Endothelial cell (in vitro differentiated cells): ENCODE measurements at places on chromosomes 4 and X. TPM values are rescaled to one million over a fixed set of nuclear protein-coding genes. Genes with fewer than 3 reads are reported as not detected.

DNA sequence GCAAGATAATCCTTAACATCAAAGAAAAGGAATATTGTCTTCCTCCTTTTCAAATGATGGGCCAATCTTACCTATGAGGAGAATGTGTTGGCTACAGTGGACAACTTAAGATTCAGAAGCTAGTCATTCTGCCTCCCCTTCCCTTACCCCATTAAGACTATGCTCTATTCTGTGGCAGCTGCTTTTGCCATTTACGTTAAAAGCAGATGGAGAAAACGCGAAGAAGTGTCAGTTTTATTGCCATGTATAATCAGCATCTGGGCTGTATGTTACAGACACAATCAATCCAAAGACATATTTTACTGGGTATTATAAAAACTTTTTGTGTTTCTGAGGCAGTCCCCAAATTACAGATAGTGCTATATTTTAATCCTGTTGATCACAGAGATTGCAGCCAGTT, 196.1 kb upstream of the PACRGL start:
- H3K36me3 ChIP-seq = no peaks in the 10 kb centered on the region
- no peak overlapping the region for H3K27ac ChIP-seq

DNA sequence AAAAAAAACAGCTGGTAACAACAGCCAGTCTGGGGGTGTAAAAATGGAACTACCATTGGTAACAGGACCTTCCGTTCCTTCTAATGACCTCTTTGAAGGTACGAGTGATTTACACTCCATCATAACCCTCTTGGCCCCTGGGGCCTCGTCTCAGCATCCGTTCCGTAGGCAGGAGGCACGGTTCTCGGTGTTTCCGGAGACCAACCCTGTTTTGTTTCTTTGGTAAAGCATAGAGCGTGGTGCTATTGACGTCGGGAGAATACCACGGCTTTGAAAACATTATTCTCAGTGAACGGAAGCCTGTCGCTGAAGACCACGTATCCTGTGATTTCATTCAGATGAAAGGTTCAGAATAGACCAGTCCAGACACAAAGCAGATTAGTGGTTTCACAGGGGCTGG, 198.9 kb downstream of the ASMT start:
- H3K27me3 ChIP-seq = no peaks in the 10 kb centered on the region
- peaks cover 6% of the 10 kb centered on the region for H3K36me3 ChIP-seq

Gene RWDD4
- 13.1 TPM for total RNA-seq

Gene RAI2
- 7.0 TPM for total RNA-seq

Gene PPEF2
- not detected for total RNA-seq

Gene ABCD1
- total RNA-seq = 19.5 TPM

DNA sequence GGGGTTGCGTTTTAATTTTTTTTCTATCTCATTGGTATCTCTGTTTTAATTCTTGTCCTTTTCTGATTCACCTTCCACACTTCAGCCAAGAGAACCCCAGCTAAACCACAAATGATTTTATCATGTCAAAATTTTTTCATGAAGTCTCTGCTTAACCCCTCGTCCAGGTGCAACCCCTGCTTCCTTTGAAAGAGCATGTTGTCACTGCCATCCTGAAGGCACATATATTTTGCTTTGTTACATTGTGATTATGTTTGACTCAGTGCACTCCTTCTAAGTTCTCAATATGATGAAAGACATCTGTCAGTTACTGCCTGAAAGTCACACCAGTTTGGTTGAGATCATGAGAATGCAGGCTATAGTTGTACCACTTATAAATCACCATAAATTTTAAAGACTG, 99.9 kb upstream of the FMR1 start:
- no peaks in the 10 kb centered on the region for H3K27me3 ChIP-seq
- DNase-seq = no peak
- no peak overlapping the region for H3K27ac ChIP-seq
- no peaks in the 10 kb centered on the region for H3K36me3 ChIP-seq
- no peaks in the 10 kb centered on the region for H3K4me1 ChIP-seq

DNA sequence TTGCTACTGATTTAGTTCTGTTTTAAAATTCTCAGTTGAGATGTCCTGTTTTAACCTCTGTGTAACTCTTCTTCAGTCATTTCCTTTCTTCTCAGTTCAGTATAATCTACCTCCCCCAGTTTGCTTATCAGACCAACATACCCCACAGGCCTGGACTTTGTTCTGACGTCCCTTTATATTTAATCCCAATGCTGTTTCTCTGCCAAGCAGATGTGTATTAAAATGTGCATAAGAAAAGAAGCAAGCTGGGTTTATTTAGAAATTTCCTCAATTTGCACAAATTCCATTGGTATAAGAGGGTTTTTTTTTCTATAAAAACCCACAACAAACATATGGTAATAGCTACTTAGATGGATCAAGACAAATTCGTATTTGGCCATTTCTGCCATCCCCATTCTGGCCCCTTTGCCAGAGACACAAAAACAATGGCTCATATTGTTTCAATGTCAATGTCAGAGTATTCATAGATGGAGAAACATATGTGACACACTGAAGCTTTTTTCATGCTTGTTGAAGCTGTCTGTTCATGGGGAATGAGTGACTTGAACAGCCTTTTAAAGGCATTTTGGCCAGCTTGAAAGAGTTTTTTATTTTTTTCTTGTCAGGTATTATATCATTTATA, 24.5 kb downstream of the HCCS start:
- H3K27ac ChIP-seq = no peak overlapping the region
- no peaks in the 10 kb centered on the region for H3K27me3 ChIP-seq
- no peak overlapping the region for H3K4me3 ChIP-seq
- H3K4me1 ChIP-seq = peaks cover 2% of the 10 kb centered on the region
- no peaks in the 10 kb centered on the region for H3K36me3 ChIP-seq
- DNase-seq = no peak

Gene TMEM154
- 6.7 TPM for total RNA-seq

DNA sequence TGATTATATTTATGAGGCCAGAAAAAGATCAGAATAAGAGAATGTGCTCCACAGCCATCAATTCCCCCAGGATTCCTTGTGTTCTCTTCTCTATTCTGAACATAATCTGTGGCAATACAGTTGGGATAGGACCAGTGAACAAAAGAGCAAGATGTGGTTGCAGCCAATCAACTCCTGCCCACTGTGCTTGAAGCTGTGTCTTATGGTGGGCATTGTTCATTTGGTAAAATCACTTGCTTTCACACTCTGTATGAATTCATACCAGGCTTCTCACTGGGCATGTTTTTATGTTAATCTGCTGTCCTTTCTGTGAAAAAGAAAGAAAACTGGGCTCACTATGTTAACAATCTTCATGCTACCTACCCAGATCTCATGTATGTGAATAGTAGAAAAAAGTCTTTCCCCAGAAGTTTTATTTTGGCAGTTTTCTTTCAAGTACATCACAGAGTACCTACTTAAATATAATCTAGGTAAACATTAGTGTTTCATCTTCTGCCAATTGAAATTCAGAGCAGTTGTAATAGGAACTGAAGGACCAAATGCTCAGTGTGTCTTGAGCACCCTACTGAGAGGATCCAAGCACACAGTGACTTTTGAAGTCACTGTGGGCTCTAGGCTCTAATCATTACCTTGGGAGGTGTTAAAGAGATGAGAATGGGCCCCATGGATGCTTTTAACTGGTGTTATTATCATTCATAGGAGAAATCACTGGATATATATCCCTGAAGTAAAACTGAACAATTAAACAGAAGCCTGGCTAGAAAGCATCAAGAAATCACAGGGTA, 429.2 kb upstream of the TRAM1L1 start:
- no peak overlapping the region for H3K4me3 ChIP-seq
- no peaks in the 10 kb centered on the region for H3K27me3 ChIP-seq
- no peak overlapping the region for H3K27ac ChIP-seq
- no peaks in the 10 kb centered on the region for H3K36me3 ChIP-seq
- H3K4me1 ChIP-seq = no peaks in the 10 kb centered on the region

Gene APLN
- 3.5 TPM for total RNA-seq

DNA sequence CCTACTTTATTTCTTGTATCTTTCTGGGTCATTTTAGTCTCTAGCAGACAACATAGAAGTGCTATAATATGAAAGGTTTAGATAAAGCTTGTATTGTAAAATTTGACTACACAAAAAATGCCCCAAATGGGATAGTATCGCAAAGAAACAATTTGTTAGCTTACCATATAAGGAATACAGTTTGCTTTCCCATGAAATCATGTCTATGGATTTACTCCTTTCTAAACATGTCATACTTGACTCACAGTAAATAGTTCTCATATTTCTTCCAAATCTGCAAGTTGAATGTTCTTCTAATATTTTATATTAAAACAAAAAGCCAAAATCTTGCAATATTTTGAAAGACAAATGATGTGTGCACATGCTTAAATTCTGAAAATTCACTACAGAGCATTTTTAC, 103.9 kb downstream of the PPA2 start:
- H3K27ac ChIP-seq = no peak overlapping the region
- H3K4me1 ChIP-seq = no peaks in the 10 kb centered on the region
- DNase-seq = no peak
- H3K4me3 ChIP-seq = no peak overlapping the region
- peaks cover 30% of the 10 kb centered on the region for H3K36me3 ChIP-seq

GRCh38 chr4:94650134-94650495, 107.6 kb upstream of the BMPR1B start:
- no peaks in the 10 kb centered on the region for H3K27me3 ChIP-seq
- peaks cover 10% of the 10 kb centered on the region for H3K4me1 ChIP-seq
- H3K4me3 ChIP-seq = no peak overlapping the region
- peaks cover 15% of the 10 kb centered on the region for H3K36me3 ChIP-seq

DNA sequence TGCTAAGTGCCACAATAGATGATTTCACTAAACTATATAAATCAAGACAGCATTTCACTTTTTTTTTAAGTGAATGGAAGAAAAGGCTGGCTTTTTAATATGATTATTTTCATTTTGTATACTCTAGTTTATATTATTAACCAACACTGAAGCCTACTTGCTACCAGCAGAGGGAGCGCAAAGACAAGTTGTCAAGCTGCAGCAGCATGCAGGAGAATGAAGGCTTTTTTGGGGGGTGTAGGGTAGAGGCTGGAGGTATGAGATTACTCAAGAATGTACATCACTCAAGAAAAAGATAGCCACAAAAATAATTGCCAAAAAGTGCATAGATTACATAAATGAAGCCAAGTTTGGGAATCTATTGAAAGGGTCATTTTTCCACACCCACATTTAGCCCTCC, 519.5 kb downstream of the FGF13 start:
- H3K27ac ChIP-seq = no peak overlapping the region
- no peaks in the 10 kb centered on the region for H3K27me3 ChIP-seq
- no peaks in the 10 kb centered on the region for H3K36me3 ChIP-seq

- DNase-seq = no peak
- no peaks in the 10 kb centered on the region for H3K4me1 ChIP-seq
- H3K27me3 ChIP-seq = no peaks in the 10 kb centered on the region
- no peak overlapping the region for H3K27ac ChIP-seq
- no peaks in the 10 kb centered on the region for H3K36me3 ChIP-seq
Observed at GRCh38 chr4:116233971-116234370, 851.4 kb downstream of the TRAM1L1 start.

DNA sequence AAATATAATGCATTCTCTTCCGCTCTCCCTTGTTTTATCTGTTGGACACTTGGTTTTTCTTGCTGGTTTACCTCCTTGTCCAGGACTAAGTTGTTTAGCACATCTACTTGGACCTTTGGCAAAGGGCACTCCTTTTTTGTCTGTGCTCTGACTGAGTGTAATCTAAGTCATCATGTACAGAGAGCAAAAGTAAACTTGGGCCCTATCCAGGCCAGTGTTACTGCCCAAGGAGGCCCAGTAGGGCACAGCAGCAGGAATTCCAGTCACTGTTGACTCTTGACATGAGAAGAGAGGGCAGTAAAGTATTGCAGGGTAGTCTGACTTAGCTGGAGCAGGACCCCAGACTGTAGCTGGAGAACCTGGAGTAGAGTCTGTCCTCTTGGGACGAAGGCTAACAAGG, 445.5 kb downstream of the ZIC3 start:
- no peak for DNase-seq
- H3K27me3 ChIP-seq = no peaks in the 10 kb centered on the region
- H3K27ac ChIP-seq = no peak overlapping the region
- H3K36me3 ChIP-seq = no peaks in the 10 kb centered on the region
- H3K4me1 ChIP-seq = no peaks in the 10 kb centered on the region

Gene MAOB
- 0.10 TPM for total RNA-seq

DNA sequence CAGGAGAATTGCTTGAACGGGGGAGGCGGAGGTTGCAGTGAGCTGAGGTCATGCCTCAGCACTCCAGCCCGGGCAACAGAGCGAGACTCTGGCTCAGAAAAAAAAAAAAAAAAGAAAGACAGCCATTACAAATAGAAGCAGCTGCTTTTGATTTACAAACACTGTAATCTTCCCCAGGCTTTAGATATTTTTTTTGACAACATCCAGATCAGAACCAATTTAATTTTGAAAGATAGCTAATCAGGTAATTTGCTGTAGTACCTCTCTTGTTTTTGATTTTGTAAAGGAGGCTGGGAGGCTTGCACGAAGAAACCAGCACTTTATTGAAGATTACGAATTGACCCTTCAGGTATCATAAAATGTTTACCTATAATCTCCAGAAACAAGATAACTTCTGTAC, 107.0 kb downstream of the LDB2 start:
- peaks cover 68% of the 10 kb centered on the region for H3K4me1 ChIP-seq
- H3K4me3 ChIP-seq = no peak overlapping the region
- no peak overlapping the region for H3K27ac ChIP-seq
- H3K36me3 ChIP-seq = peaks cover 34% of the 10 kb centered on the region
- no peak for DNase-seq

Gene SULT1B1
- not detected for total RNA-seq

GRCh38 chr4:165301833-165302232, 25.6 kb upstream of the MSMO1 start:
- no peak for DNase-seq
- H3K36me3 ChIP-seq = no peaks in the 10 kb centered on the region
- H3K27me3 ChIP-seq = no peaks in the 10 kb centered on the region
- no peak overlapping the region for H3K4me3 ChIP-seq
- no peak overlapping the region for H3K27ac ChIP-seq
- no peaks in the 10 kb centered on the region for H3K4me1 ChIP-seq

- no peaks in the 10 kb centered on the region for H3K27me3 ChIP-seq
- no peaks in the 10 kb centered on the region for H3K4me1 ChIP-seq
- H3K27ac ChIP-seq = no peak overlapping the region
- H3K36me3 ChIP-seq = no peaks in the 10 kb centered on the region
Observed at GRCh38 chr4:158192439-158193158, 17.7 kb upstream of the TMEM144 start.

Gene TCP11X2
- total RNA-seq = 2.0 TPM

Gene MTHFD2L
- 13.6 TPM for total RNA-seq

Gene CXCL6
- total RNA-seq = 0.15 TPM

DNA sequence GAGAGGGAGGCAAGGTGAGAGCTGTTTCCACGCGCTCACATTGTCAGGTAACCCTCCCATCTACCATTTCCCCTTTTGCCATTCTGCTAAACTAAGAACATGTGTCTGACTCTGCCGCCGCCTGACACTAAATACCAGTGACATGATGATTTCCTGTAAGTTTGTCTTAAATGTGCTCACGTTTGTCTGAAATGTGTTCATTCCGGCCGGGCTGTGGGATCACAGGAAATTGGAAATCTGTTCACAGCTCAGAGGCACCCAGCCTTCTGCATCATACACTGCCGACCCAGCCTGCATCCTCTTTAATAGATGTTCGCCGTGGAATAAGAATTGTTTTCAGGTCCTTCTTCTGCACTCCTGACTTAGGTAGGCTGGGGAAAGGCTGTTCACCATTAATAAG, 336.2 kb upstream of the PPARGC1A start:
- H3K4me3 ChIP-seq = no peak overlapping the region
- H3K27ac ChIP-seq = no peak overlapping the region
- no peak for DNase-seq
- no peaks in the 10 kb centered on the region for H3K4me1 ChIP-seq

GRCh38 chrX:11465648-11466411, 172.6 kb downstream of the AMELX start:
- no peak for DNase-seq
- peaks cover 9% of the 10 kb centered on the region for H3K4me1 ChIP-seq
